ENCODE measurements at places on chromosomes 5 and 9. TPM values are rescaled to one million over a fixed set of nuclear protein-coding genes. Genes with fewer than 3 reads are reported as not detected.

GRCh38 chr9:120066315-120066714, 513.7 kb downstream of the CDK5RAP2 start:
- no peak for DNase-seq

DNA sequence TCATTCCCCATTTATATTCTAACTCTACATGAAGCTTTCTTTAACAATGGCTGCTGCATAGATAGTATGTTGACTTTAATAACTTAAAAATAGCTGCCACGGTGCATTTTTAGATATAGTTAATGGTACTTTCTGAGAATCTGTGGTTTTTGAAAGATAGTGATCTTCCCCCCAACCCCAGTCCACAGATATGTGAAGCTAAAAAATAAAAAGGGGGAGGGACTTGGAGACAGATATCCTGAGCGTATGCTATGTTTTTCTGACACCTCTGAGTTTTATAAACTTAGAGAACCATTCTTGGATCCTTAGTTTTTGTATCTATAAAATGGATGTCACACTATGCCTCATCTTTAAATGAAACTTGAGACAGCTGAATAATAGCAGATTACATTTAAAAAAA, 120.5 kb downstream of the SNX18 start:
- no peak for DNase-seq

- no peak for DNase-seq
These were observed 41.8 kb downstream of the CAMK2A start for GRCh38 chr5:150247726-150248125.

DNA sequence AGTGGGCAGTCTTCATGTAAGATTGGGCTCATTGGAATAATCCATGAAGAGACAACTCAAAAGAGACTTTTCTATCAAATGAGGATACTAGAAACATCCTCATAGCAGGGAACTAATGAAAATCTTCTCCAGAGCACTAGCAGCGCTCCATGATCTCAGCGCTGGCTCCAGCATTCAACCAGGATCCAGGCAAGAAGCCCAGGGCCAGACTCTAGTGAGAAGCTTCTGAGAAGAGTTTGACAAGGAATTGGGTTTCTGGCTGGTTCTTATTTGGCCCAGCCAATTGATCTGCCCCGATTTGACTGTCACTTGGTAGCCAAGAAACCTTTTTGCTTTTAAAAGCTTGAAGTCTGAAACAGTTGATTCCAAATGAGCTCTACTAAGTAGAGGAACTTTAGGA, 60.1 kb downstream of the AOPEP start:
- no peak for DNase-seq

- DNase-seq, result no peak
These were observed 98.6 kb downstream of the RXRA start for GRCh38 chr9:134424818-134425217.

- no peak for DNase-seq
These were observed 38.9 kb downstream of the PTTG1 start for GRCh38 chr5:160460377-160461049.

DNA sequence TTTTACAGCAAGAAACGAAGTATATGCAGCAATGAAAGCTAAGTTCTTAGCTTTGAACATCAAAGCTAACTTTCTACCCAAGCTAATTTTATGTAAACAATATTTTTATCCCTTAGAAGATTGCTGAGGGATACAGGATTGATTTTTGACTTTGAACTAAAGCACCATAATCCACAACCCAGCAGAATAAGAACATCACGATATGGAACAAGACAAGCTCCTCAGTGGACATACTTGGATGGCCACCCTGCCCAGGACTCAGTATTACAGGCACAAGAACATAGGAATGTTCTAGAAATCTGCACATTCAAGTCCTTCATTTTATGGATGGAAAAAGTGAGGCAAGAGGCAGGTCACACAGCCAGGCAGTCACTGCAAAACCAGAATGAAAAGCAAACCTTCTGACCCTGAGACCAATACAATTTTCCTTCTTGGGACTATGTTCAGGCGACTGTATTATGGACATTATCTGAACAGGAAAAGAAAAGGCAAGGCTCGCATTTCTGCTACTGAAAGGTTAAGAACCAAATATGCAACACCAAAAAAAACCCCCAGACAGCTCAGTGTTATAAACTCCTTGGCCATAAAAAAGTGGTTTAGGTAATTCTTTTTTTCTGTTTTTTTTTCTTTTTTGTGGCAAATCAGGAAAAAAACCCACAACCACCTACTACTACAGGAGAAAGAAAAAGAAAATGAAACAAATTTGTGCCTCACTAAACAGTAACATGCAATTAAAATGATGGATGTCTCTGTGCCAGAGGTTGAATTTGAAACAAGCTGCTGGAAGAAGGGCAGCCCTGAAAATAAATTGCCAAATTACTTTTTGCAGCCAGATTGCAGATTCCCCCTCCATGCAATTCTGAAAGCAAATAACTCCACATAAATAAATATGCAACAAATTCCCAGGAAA, 25.4 kb downstream of the EPB41L4B start:
- DNase-seq, result no peak

DNA sequence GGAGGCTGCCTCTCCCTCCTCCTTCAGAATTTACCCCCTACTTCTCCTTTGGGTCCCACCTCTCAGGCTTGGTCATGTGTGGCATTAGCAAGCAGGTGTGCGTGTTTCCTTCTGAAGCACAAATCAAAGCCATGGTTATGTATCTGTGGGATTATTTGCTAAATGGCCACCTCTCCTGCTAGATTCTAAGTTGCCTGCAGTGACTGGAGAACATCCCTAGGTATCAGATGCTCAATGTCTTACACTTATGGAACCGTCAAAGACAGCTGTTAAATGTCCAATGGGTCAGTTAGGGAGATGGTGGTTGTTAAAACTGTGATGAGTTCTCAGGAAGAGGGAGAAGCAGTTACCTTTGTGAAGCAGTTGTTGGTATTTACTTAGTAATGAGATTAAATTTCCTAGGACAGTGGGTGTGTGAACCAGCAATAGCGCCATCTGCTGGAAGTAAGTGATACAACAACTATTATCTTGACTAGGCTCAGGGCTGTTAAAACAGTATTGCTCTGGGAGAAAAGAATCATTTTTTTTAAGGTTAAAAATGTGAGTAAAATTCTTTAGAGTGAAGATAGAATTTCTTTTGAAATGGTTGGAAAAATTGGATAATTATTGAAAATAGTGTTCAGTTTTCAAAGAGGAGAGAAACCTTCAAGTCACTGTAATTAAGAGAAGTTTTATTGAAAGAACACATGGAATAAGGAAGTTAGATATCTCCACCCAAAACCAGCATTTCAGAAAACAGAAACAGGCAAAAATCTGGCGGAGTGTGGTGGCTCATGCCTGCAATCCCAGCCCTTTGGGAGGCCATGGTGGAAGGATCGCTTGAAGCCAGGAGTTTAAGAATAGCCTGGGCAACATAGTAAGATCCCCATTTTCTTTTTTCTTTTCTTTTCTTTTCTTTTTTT, 71.3 kb downstream of the TMC1 start:
- no peak for DNase-seq

GRCh38 chr9:91904588-91905236, 45.3 kb downstream of the ROR2 start:
- no peak for DNase-seq

GRCh38 chr5:150789450-150789849, 10.9 kb downstream of the SMIM3 start:
- DNase-seq, result no peak

DNA sequence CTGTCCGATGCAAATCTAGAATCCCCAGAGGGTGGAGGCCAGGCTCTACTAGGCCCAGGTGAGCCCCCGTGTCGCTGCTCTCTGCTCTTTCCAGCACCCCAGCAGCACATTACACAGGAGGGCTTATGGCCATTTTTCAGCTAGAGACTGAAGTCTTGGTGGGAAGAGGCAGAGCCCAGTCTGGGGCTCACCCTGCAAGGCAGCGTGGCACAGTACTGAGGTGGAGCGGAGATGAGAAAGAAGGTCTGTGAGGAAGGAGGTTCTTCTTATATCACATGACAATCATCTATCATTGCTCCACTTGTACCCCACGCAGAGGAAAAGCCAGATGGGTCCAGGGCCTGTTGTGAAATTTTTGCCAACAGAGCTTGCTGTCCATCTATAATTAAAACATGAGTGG, 10.0 kb upstream of the KIF12 start:
- no peak for DNase-seq

- no peak for DNase-seq
These were observed 473.7 kb upstream of the KLF4 start for GRCh38 chr9:107963246-107963645.

DNA sequence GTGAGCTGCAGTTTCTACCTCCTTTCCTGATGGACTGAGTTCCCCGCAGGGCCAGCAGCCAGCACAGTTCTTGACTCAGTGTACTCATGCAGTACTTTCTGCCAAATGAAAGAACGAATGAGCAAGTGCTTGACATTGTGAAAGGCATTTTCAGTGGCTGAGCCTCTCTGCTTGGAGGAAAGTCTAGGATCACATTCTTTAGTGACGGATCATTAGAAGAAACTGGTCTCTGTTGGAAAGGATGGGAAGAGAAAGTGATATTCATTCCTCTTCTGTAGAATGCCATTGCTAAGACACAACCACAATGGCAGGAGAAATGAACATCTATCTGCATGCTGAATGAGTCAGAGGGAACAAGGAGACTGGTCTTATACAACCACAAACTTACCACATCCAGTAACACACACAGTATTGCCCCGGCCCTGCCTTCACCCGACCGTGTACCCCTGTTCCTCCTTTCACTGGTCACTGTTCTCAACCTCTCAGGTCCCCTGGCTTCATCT, 206.9 kb downstream of the CRB2 start:
- DNase-seq, result no peak

GRCh38 chr9:78967596-78968217, 604.1 kb upstream of the TLE4 start:
- DNase-seq, result no peak

GRCh38 chr5:68365889-68366288, 150.3 kb downstream of the PIK3R1 start:
- no peak for DNase-seq

DNA sequence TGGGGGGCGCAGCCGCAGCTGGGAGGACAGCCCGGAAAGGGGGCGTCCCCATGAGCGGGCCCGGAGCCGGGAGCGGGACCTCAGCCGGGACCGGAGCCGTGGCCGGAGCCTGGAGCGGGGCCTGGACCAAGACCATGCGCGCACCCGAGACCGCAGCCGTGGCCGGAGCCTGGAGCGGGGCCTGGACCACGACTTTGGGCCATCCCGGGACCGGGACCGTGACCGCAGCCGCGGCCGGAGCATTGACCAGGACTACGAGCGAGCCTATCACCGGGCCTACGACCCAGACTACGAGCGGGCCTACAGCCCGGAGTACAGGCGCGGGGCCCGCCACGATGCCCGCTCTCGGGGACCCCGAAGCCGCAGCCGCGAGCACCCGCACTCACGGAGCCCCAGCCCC, 47.0 kb downstream of the TJP2 start:
- no peak for DNase-seq

- no peak for DNase-seq
These were observed 196.4 kb downstream of the TRPM3 start for GRCh38 chr9:70924895-70925547.

The EIF4E1B gene
- not detected for total RNA-seq

The SLC6A19 gene
- total RNA-seq, result 0.05 TPM

The GABRA1 gene
- not detected for total RNA-seq

Data from cardiac septum (tissue), 1 donor.